CD4-positive, alpha-beta T cell treated with Interferon alpha-2 for 1 hour (primary cell): ENCODE measurements at places on chromosomes 11 and 22.

DNA sequence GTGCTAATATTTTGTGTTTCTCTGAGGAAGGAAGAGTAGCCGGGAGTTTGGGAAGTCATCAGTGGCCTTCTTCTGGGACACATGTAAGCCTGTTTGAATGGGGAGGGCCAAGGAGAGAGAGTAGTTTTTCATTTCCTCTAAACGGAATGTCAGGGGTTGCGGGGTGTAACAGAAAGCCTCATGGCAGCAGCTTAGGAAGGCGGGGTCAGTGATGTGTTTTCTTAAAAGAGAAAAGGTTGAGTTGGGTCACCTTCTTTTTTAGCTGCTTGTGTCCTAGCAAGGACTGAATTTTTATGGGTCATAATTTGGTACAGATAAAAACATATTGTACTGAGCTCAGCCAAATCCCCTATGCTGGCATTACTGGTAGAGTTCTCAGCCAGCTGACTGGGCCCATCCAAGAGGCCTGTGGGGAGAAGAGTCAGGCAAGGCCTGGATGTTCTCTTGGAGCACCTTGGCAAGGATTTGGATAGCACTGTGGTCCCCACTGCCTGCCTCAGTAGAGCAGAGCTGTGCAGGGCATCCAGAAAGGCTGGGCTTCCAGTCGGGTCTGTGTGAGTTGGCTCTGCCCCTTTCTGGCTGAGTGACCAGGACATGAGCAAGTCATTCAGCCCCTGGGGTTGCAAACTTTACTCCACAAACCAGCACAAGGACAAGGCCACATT is 29.4 kb upstream of the NAV2 start:
- DNase-seq = no peak

- no peak for DNase-seq
Measured at GRCh38 chr22:39739338-39740027, 154.1 kb downstream of the ENTHD1 start.

GRCh38 chr22:46592390-46592872 is 27.8 kb upstream of the GRAMD4 start:
- DNase-seq = peak; percentile 35

DNA sequence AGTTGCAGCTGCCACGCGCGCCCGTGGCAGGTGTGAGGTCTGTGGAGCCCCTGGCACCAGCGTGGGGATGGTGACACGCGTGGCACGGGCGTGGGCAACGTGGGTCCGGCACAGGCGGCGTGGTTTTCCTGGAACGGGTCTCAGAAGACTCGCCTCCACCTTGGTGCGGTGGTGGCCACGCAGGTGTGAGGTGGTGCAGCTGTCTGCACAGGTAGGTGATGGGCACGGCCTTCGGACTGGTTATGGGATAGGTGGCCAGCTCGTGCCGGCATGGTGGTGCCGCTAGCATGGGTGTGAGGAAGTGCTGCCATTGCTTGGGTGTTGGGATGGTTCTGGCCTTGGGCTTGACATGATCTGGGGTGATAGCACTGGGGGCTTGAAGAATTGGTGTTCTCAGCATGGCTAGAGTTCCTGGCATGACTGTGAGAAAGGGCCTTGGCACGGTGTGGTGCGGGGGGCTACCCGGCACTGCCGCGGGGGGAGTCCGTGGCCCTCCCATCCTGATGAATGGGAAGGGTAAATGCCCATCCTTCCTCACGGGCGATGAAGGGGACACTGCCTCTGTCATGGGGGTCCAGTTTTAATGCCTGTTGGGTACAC is 531 bp downstream of the DAGLA start:
- DNase-seq = no peak

- no peak for DNase-seq
Measured at GRCh38 chr11:101401245-101401644, 182.6 kb downstream of the TRPC6 start.

DNA sequence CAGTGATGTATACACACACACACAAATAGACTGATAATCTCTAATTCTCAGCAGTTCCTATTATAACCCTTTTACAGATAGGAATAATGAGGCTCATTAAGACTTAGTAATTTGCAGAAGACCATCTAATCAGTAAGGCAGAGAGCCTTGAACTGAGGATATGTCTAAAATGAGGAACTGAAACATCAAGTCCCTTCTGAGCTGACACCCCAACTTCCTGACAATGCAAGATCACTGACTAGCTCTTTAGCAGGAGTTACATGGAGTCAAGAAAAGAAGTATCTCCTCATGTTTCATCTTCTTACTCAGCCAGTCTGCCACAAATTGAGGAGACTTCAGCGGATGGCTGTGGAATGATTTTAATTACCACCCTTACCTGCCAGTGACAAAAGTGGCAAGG is 193.0 kb downstream of the MSANTD4 start:
- DNase-seq = no peak

- no peak for DNase-seq
Measured at GRCh38 chr11:58006940-58007339, 16.7 kb upstream of the OR9Q1 start.

DNA sequence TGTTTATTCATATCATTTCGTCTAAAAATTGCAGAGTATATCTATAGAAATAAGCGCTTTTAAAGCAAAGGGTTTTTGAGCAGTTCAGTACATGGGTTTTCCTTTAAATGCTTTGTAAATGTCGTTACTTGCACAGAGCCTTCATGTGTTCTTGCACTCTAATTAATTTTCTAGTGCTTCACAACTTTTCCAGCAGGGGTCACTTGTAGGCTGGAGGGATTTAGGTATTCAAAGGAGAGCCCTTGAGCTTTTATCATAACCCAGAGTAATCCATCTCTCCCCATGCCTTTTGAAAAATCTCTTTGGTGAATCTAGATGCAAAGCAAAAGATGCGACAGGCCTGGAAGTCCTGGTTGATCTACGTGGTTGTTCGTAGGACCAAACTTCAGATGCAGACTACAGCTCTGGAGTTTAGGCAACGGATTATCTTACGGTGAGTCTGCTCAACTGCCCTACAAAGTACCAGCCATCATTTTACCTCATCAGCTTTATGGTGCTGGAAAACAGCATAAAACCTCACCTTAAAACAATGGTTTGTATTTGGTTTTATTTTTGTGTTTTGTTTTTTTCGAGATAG is 60.4 kb downstream of the SFI1 start:
- DNase-seq = peak; percentile 56

DNA sequence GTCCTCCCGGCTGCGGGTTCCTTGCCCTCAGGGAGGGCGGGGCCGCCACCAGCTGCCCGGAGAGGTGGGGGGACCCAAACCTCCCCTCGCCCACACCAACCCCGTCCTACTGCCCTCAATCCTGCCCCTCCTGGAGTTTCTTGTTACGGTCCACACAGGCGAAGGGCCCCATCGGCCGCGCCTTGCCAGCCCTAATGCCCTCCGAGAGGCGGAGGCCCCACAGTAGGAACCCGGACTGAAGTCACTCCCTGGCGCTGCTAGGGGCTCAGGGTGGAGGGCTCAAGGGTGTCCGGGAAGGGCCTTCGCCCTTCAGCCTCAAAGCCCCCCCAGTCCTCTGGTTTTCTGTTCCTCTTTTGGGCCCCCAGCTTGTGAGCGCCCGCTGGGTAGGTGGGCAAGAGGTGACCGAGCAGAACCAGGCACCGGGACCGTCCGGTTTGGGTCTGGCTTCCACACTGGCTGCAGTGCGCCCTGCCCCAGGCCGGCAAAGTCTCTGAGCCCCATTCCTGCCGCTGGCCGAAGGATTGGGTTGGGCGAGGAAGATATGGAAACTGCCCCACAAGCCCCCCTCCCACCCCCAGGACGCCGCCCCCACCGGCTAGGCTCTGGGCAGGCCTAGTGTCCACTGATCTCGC is 24.5 kb downstream of the DUSP8 start:
- DNase-seq = no peak

GRCh38 chr11:85949798-85950197 is 94.6 kb downstream of the CCDC83 start:
- no peak for DNase-seq

DNA sequence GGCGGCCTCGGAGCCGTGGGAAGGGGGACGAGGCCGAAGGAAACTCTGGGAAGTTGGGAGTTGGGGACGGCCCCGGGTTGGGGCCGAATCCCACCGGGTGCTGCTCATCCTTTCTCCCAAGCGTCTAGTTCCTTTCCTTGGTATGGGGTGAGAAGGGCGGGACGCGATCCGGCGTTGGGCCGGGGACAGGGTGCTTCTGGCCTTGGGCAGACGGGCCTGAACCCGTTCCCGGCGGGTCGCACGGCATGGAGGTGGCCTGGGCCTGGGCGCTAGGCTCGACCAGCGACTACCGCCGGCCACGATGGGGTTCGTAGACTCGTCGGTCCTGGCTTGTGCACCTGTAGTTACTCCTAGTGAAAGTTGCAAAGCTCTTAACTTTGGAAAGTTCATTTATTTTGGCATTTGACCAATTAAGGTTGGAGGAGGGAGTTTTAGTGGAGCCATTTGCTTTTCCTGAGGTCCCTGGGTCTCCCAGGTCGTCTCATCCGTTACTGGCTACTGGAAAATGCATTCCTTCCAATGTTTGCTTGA is 1.0 kb downstream of the SYT9 start:
- no peak for DNase-seq

DNA sequence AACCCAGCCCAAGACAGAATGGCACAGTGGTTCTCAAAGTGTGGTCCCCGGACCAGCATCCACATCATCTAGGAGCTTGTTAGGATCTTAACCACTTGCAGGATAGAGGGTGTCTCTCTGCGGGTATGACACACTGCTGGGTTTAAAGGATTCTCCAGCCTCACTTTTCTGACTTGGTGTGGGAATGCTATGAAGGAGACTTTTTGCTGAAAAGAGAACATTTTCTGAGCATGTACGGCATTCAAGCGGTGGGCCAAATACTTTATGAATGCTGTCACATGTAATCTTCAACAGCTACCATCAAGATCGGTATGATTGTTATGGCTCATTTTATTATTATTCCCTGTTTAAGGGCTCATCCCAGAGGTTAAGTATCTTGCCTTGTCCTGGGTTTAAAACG is 1.8 kb upstream of the CD82 start:
- no peak for DNase-seq

- no peak for DNase-seq
Measured at GRCh38 chr22:24043958-24044357, 32.9 kb downstream of the CABIN1 start.

- DNase-seq = no peak
Measured at GRCh38 chr22:37317698-37318210, 35.4 kb downstream of the CYTH4 start.

- no peak for DNase-seq
Measured at GRCh38 chr11:69359735-69360480, 66.0 kb downstream of the MYEOV start.

DNA sequence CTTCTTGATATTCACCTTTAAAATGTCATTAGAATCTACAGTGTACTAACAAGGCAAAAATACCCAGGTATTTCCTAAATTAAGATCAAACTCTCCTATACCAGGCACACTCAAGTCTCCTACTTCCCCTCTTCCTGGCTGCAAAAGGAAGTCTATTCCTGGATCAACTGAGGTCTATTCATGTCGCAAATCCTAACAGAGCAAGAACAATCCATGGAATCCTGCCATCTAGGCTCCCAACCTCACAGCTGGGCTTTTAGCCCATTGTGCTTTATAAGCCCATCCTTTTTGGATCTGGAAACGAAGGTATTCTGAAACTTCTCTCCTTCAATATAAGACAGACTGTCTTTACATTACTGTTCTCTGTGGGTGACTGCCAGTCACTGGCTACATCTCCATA is 161.8 kb downstream of the SOX6 start:
- DNase-seq = no peak

DNA sequence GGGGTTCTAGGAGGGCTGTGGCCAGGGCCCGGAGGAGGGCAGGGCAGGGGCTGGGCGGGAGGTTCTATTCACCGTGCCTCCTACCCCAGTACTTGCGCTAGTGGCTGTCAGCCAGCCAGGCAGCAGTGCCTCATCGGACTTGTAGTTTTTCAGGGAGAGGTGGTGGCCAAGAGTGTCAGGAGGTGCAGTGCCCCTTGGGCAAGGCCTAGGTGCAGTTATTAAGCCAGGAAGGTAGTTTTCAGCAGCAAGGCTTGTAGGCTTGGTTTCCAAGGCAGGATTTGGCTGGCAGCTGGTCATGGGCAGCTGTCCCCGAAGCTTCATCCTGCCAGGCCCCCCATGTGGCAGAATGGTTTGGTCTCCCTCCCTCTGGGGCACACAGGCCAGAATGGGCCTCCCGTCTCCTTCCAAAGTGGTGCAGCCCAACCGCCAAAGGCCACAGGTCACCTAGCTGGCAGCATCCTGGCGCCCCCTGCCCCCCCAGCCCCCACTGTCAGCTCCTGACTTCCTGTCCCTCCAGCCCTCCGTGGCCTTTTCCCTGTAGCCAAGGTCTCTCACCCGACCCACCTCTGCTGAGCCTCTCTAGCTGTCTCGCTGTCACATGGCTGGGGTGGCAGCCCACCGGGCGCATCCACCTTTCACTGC is 8.5 kb downstream of the CCDC88B start:
- DNase-seq = no peak

DNA sequence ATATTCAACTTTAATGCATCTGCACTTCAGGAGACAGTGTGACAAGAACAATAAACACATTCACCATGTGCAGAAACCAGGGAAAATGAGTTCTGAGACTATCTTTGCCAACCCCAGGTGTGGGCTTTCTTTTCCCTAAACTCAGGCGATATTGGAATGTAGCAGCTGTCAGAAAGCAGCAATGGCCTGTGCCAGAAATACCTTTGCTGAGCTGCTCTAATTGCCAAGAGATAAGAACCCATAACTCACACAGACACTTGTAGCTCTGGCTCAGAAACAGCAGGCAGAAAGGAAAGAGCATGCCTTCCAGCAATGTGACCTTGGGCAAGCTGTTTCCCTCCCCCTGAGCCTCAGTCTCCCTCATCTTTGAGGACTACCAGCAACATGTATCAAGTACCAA is 77.6 kb downstream of the PLEKHA7 start:
- DNase-seq = no peak

- DNase-seq = no peak
Measured at GRCh38 chr11:127925475-127925874, 661.9 kb downstream of the ETS1 start.

GRCh38 chr22:29032584-29032983 is 29.0 kb downstream of the C22orf31 start:
- no peak for DNase-seq

- peak; percentile 86 for DNase-seq
Measured at GRCh38 chr22:30196141-30196879, 50.2 kb downstream of the LIF start.

- DNase-seq = no peak
Measured at GRCh38 chr22:20652582-20652981, 121.3 kb upstream of the SERPIND1 start.

DNA sequence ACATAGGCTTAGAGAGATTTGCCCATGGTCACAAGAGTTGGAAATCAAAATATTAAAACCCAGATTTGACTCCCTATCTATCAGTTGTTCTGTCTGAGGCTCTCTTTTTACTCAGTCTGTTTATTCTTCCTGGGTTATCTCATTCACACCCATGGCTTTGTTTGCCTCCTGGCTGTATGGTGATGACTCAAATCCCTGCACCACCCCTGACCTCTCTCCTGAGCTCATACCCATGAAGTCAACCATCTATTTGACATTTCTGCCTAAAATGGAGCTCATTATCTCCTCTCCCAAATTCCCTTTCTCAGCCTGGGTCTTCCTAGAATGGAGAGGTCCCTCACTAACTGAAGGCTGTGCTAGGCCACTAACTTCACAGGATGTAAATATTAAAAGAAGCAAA is 27.8 kb upstream of the CCDC134 start:
- no peak for DNase-seq
